ENCODE measurements at places on chromosomes 7 and 10. TPM values are rescaled to one million over a fixed set of nuclear protein-coding genes. Genes with fewer than 3 reads are reported as not detected.
A peak's percentile ranks its signal among the peaks of the same experiment; 100 is the strongest.

Gene COL28A1
- not detected for total RNA-seq

DNA sequence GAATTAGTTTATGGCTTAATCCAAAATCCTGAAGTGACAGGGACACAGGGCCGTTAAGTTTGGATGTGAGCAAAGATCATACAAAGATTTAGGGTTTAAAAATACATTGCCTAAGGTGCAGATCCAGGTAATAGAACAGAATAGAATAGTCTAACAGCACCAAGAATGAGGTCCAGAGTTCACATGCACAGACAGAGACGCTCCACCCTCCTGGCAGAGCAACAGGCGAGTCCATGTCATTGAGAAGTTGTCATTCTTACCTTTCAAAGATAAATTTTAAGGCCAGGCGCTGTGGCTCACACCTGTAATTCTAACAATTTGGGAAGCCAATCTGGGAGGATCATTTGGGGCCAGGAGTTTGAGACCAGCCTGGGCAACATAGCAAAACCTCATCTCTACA is 209.1 kb upstream of the AUTS2 start:
- no peak overlapping the region for H3K4me3 ChIP-seq
- no peak overlapping the region for H3K27ac ChIP-seq

- peaks cover 77% of the 10 kb centered on the region for H3K4me1 ChIP-seq
- no peak overlapping the region for H3K4me3 ChIP-seq
- H3K27ac ChIP-seq: no peak overlapping the region
- no peaks in the 10 kb centered on the region for H3K27me3 ChIP-seq
- no peaks in the 10 kb centered on the region for H3K36me3 ChIP-seq
Observed at GRCh38 chr7:138749960-138750359, 47.8 kb upstream of the TMEM213 start.

DNA sequence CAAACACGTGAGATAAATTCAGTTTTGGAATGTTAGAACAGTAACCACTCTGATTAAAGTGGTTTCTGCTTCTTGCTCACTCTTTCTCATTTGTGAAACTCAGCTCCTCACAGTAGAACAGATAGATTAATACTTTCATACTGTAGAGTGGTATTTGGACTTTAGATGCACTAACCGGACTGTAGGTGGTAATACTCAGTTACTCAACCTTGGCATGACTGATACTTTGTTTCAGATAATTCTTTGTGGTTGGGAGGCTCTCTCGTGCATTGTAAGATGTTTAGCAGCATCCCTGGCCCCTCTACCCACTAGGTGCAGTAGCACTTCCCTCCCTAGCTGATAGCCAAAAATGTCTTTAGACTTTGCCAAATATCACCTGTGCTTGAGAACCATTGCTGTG is 37.6 kb downstream of the MCU start:
- H3K27me3 ChIP-seq: no peaks in the 10 kb centered on the region
- no peak for DNase-seq
- H3K4me3 ChIP-seq: no peak overlapping the region
- no peaks in the 10 kb centered on the region for H3K36me3 ChIP-seq
- peaks cover 14% of the 10 kb centered on the region for H3K4me1 ChIP-seq
- H3K27ac ChIP-seq: no peak overlapping the region

DNA sequence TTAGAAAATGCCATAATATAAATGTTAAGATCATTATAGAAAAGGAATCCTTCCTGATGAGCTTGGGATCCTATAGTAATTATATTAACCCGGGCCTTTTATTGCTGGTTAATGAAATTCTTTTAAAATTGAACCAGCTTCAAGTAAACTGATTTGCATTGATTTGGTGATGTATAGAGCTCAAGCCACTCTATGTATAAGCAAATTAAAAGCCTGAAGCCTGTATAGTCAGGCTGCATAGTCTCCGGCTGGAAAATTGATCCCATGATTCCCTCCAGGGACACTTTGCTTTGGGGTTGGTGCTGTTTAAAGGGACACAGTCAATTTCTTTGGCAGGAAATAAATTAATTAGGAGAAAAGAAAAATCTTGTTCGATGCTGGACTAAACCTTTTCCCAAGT is 199.1 kb downstream of the HERPUD2 start:
- H3K4me3 ChIP-seq: no peak overlapping the region
- H3K4me1 ChIP-seq: peaks cover 5% of the 10 kb centered on the region
- no peak for DNase-seq

Gene UPP1
- total RNA-seq: 154 TPM

DNA sequence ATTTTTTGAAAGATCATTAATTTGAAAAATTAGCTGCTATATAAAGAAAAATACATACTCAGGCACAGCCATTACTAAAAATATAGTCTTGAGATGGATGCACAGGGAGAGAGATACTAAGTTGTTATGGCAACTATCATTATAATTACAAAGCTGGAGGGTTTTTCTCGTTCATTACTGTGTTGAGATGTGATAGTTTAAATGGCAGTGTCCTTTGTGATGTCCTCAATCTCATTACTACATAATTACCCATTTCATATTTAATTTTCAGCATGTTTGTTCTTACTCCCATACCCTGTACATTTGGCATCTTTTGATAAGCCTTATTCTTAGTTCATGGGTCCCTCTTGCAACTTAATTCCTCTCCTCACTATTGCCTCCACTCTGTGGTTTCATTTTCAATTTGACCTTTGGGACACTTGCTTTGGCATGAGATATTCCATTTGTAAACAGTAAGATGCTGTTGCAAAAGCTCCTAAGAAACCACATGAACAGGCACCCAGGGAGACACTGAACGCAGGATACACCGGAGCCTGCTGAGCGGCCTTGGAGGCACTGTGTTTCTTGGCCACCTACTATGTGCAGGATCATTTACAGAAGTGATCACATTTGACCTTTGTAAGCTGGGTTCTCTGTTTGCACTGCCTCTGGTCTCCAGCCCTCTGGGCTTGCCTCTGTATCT is 4.8 kb upstream of the CPXM2 start:
- no peak overlapping the region for H3K4me3 ChIP-seq
- no peaks in the 10 kb centered on the region for H3K36me3 ChIP-seq
- no peak overlapping the region for H3K27ac ChIP-seq
- no peaks in the 10 kb centered on the region for H3K4me1 ChIP-seq
- peaks cover 5% of the 10 kb centered on the region for H3K27me3 ChIP-seq

- H3K4me3 ChIP-seq: no peak overlapping the region
- H3K27ac ChIP-seq: no peak overlapping the region
- no peaks in the 10 kb centered on the region for H3K4me1 ChIP-seq
- H3K27me3 ChIP-seq: no peaks in the 10 kb centered on the region
Observed at GRCh38 chr7:79176859-79177477, 276.5 kb downstream of the MAGI2 start.

- DNase-seq: no peak
- peaks cover 74% of the 10 kb centered on the region for H3K4me1 ChIP-seq
- H3K36me3 ChIP-seq: peaks cover 57% of the 10 kb centered on the region
- H3K27ac ChIP-seq: no peak overlapping the region
Observed at GRCh38 chr10:14541379-14541778, 210.7 kb upstream of the FRMD4A start.

Gene SEMA3E
- not detected for total RNA-seq

DNA sequence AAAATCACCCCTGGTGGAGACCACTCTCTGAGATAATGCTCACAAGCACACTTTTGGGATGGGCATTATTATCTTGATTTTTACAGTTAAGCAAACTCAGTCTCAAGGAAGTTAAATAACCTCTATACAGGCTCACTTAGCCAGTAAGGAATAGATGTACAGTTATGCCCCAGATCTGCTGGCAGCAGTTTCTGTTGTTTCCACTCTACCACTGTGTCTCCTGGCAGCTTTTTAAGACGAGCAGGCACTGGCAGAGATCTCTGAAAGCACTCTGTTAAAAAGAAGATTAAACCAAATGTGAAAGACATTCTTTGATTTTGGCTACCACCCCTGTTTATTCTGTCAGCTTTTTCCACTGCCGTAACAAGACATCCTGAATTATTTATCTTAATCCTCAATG is 73.2 kb downstream of the SRI start:
- no peaks in the 10 kb centered on the region for H3K27me3 ChIP-seq
- H3K4me3 ChIP-seq: no peak overlapping the region
- no peak for DNase-seq
- no peaks in the 10 kb centered on the region for H3K36me3 ChIP-seq

- no peak within 1 kb of the TSS for H3K27ac ChIP-seq
- peaks cover 68% of the 10 kb centered on the region for H3K27me3 ChIP-seq
- peaks cover 8% of the 10 kb centered on the region for H3K4me1 ChIP-seq
- H3K36me3 ChIP-seq: no peaks in the 10 kb centered on the region
- H3K4me3 ChIP-seq: peak within 1 kb of the TSS; percentile 51
Observed at GRCh38 chr10:60944058-60944909, at the start of gene RHOBTB1. Gene RHOBTB1, minus strand, starts transcription at chr10:60944185. Its CDS starts 32,643 bp downstream, at chr10:60911542.

- H3K36me3 ChIP-seq: no peaks in the 10 kb centered on the region
- no peaks in the 10 kb centered on the region for H3K4me1 ChIP-seq
- H3K27me3 ChIP-seq: no peaks in the 10 kb centered on the region
- no peak overlapping the region for H3K4me3 ChIP-seq
Observed at GRCh38 chr10:47029181-47030009, 118.2 kb downstream of the PTPN20 start.

Gene EPO
- not detected for total RNA-seq

GRCh38 chr7:157739031-157739430 is 402.2 kb downstream of the DNAJB6 start:
- no peak overlapping the region for H3K27ac ChIP-seq
- H3K27me3 ChIP-seq: peaks cover 13% of the 10 kb centered on the region
- no peak for DNase-seq

Gene SLC39A12
- not detected for total RNA-seq

Measured in activated CD4-positive, alpha-beta memory T cell treated with anti-CD3 and anti-CD28 coated beads, Interleukin-2, amount 10 ng/mL, durations not matched to agents 7 days and 5 days (primary cell).